Activated CD8-positive, alpha-beta memory T cell treated with anti-CD3 and anti-CD28 coated beads, Interleukin-2, amount 50 U/mL, for 4 hours (primary cell): ENCODE measurements at places on chromosomes 1 and 21.
A peak's percentile ranks its signal among the peaks of the same experiment; 100 is the strongest.

DNA sequence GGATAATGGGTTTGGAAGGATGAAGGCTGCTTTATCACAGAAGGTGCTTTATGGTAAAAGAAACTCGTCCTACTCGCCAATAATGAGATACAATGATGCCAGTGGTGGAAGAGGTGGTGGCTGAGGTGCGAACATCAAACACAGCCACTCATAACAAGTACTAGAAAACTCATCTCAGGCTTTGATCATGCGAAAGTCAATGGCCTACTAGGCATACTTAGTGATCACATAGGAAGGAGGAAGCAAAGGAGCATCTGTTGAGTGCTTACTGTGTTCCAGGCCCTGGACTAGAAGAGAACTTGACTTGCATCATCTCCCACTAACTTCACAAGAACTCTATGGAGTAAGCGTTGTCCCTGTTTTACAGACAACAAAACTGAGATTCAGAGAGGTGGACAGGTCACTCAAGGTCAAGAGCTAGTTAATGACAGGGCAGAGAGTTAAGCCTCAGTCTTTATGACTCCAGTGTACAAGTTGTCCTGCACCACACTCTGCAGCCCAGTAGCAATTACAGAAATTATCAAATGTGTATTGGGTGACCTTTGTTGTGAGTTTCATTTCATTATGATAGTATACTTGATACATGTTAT is 33.6 kb downstream of the RUNX1 start:
- no peak for DNase-seq

DNA sequence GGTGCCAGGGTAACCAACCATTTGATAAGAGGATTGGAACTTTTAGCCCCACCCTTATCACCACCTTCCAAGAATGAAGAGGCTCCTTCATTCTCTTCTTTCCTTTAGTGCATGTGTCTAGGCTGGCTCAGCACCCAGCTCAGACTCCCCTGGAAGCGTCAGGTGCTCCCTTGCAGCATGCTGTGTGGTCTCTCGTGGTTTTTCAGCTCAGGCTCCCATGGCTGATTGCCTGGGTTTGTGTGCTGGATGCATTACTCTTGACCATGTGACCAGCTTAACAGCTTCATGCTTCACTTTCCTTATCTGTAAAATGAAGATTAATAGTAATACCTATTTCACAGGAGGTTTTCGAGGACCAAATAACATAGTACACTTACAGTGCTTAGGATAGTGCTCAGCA is 198.4 kb downstream of the HHAT start:
- no peak for DNase-seq

DNA sequence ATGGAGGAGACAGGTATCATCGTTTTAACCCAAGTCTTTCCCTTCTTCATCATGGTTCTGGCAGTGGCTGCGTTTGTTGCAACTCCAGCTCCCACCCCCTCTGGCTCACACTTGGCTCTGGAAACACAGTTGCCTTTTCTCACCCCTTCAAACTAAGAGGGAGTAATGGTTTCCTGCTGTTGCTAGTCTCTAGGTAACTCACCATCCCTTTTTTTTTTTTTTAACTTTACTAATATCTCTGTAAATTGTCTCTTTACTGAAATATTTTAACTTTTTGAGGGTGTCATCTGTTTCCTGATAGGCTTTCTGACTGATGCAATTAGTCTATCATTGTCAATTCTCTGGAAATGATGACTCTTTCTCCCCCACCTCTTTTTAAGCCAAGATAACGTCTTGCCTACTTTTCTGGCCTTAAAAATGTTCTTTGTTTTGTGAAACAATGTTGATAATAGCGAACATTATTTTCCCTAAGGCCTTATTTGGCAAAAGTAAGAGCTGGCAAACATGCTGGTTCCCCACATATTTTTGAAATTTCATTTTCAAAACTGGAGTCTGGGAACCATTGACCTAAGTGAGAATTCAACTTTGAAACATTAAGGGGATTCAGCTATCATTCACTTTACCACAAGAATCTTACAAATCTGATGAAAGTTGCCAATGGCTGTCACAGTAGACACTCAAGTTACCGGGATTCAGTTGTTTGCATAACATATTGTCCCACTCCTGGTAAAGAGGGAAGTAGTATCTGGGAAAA is 85.3 kb downstream of the LEPR start:
- DNase-seq: no peak

DNA sequence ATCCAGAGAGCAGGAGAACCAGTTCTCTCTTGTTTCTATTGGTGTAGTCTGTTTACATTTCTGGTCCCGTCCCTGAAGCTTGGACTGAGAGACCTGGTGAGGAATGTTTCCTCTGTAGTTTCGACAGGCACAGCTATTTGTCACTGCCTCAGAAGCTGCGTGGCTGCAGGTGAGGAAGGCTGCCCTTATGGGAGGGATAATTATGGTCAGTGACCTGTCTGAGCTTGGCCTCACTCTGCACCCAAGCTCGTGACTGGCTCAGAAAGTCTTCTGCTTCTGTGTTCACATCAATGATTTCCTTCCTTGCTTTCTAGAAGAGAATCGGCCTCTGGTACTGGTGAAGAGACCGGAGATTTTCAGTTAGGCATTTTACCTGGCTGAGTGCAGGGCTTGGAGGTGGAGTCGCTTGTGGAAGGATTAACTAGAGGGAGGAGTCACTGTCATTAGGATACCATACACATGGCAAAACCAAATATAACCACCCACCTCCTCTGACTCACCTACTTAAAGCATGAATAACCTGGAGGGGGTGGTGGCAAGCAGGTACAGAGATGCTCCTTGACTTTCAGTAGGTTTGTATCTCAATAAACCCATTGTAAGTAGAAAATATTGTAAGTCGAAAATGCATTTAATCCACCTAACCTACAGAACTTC is 19.9 kb upstream of the WDR26 start:
- no peak for DNase-seq

GRCh38 chr21:14115646-14116045 is 95.1 kb downstream of the LIPI start:
- DNase-seq: no peak

DNA sequence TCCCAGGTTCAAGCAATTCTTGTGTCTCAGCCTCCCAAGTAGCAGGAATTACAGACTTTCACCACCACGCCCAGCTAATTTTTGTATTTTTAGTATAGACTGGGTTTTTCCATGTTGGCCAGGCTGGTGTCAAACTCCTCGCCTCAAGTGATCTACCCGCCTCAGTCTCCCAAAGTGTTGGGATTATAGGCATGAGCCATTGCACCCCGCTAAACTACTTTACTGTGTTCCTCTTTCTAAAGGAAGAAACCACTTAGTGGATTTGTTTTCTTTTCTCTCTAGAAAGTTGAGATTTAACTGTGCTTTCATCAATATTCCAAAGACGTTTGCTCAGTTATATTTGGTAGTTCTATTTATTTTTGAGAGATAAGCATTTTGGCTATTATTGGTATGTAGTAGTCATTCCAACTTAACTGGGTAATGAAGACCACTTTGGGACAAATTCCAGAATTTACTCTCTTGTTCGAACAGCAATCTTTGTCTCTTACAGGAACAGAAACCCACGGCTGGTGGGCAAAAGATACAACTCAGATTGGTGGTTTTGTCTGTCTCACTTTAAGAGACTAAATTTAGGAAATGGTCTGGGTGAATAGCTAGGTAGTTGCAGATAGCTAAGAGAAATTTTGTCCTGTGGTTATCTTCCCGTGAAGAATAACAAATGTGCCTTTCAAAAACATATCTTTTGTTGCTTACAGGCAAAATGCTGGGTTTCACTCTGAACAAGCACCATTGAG is 103.5 kb upstream of the CD55 start:
- DNase-seq: no peak

DNA sequence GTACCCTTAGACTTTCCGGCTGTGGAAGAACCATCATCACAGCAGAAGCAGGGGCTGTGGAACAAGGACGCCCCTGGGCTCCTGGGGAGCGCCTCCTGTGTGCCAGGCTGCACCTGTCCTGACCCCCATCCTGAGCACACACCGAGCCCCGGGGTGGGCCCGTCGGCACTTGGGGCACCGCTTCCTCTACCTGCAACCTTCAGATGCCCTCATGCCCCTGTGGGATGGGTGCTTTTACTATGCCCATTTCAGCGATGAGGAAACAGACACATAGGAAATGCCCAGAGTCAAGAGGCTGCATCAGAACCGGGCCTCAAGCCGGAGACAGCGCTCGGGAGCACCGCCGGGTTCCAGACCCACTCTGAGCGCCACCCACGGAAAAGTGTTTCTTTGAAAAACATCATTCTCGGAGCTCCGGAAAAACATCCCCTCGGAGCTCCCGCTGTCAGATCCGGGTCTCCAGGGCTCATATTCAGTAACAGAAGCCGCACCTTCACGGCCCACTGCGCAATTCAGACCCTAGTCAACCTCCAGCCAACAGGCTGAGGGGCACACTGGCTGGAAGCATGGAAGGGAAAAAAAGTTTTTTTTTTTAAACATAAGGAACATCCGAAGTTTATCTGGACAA is 8.0 kb downstream of the TPRG1L start:
- no peak for DNase-seq

DNA sequence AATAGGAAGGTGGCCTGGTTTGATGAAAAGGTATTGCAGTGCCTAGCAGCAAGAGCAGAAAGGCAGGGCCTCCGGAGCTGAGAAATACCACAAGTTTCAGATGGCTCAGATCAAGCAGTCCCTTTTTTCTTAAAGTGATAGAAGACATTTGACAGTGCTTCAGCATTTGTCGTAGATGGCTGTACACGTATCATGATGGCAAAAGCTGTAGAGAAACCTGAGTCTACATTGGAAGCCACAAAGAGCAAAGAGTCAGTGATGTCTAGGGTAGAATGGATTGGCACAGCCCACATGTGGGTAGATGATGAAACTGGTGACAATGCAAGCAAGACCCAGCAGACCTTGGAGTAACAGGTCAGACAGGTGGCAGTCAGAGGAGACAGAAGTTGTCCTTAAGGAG is 101.3 kb upstream of the ARTN start:
- no peak for DNase-seq

- no peak for DNase-seq
Observed at GRCh38 chr1:203440771-203441170, 34.8 kb upstream of the PRELP start.

GRCh38 chr1:169521226-169521625 is 35.5 kb upstream of the SLC19A2 start:
- DNase-seq: no peak

GRCh38 chr1:169156580-169156979 is 50.1 kb downstream of the ATP1B1 start:
- DNase-seq: no peak

DNA sequence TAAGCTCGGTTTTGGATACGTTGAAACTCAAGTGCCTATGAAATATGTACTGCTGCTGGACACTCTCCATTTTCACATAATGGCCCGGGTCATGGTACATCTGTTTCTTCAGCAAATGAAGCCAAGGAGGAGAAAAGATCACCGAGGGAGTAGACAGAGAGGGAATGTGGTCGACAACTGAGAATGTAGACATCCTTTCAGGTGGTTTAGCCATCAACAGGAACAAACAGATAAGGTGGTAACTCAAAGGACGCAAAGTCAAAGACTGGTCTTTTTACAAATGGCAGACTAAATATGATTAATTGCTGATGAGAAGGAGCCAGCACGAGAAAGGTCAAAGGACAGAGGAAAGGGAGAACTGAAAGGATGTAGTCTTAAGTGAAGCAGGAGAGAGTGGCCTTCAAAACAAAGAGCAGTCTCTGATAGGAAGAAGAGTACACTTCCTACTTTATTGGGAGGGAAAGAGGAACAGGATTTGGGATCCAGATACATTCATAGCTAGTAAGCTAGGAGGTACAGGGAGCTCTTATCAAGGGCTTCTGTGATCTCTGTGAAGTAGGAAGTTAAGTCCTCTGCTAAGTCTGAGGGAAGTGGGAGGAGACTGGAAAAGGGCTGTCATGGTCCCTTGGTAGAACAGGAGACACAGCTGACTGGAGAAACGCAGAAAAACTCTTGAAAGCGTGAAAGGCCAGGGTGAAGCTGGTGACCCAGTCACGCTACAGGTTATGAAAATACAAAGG is 28.3 kb downstream of the NUP133 start:
- DNase-seq: no peak

GRCh38 chr1:23896491-23896890 is 16.7 kb downstream of the CNR2 start:
- no peak for DNase-seq

GRCh38 chr1:186740324-186740723 is 60.1 kb upstream of the PTGS2 start:
- no peak for DNase-seq

DNA sequence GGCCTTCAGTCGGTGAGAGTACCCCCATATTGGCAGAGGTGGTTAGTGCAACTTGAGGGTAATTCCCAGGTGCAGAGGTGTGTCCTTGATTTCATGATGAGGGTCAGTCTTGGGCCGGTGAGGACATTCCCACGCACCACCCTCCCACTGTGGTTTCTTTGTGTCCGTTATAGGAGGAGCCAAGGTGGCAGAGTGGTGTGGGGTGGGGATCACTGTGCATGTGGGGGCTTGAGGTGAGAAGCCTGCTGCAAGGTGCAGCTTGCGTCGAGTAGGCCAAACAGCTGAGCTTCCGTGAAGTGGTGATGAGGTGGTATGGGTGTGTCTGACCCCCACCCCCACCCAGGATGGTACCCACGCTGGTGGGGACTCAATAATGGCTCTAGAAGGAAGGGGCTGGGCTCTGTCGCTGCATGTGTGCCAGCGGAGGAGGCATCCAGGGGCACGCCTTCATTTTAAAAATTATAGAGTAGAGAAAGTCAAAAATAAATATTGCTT is 6.2 kb downstream of the PTPRF start:
- no peak for DNase-seq

- peak; percentile 34 for DNase-seq
Observed at GRCh38 chr1:193537266-193538002, 351.0 kb upstream of the B3GALT2 start.

- no peak for DNase-seq
Observed at GRCh38 chr1:1531947-1532346, 8.5 kb downstream of the TMEM240 start.

DNA sequence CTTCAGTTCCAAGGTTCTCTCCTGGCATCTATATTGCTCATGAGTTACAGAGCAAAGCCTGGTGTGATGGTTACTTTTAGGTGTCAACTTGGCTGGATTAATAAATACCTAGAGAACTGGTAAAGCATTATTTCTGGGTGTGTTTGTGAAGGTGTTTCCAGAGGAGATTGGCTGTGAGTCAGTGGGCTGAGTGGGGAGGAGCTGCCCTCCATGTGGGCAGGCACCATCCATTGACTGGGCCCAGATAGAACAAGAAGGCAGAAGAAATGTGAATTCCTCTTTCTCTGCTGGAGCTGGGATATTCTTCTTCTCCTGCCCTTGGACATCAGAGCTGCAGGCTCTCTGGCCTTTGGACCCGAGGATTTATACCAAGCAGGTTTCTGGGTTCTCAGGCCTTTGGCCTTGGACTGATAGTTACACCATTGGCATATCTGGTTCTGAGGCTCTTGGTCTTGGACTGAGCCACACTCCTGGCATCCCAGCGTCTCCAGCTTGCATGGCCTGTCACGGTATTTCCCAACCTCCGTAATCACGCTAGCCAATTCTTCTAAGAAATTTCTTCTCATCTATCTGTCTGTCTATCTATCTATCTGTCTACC is 44.5 kb downstream of the B3GALT5 start:
- DNase-seq: no peak

- DNase-seq: no peak
Observed at GRCh38 chr1:206653715-206654459, 18.6 kb downstream of the DYRK3 start.

- DNase-seq: no peak
Observed at GRCh38 chr1:100736746-100737145, 17.2 kb downstream of the VCAM1 start.

GRCh38 chr1:8939362-8939995 is 6.2 kb upstream of the CA6 start:
- no peak for DNase-seq

GRCh38 chr1:110573314-110573713 is 32.8 kb downstream of the KCNA2 start:
- no peak for DNase-seq

GRCh38 chr1:212669102-212669501 is 30.5 kb downstream of the BATF3 start:
- no peak for DNase-seq

GRCh38 chr1:245383396-245384330 is 228.9 kb downstream of the KIF26B start:
- no peak for DNase-seq
